Lung (tissue), 17 donors: ENCODE measurements at places on chromosomes 13 and 19. TPM values are rescaled to one million over a fixed set of nuclear protein-coding genes. Genes with fewer than 3 reads are reported as not detected.

C13orf42 gene
- total RNA-seq = not detected

ZNF45 gene
- 20.6 TPM for total RNA-seq

ZSCAN4 gene
- total RNA-seq = 0.21 TPM

C19orf33 gene
- 32.0 TPM for total RNA-seq

USHBP1 gene
- 12.3 TPM for total RNA-seq

UBE2L5 gene
- total RNA-seq = not detected

CALR3 gene
- total RNA-seq = not detected

ZNF677 gene
- 12.6 TPM for total RNA-seq

DNA sequence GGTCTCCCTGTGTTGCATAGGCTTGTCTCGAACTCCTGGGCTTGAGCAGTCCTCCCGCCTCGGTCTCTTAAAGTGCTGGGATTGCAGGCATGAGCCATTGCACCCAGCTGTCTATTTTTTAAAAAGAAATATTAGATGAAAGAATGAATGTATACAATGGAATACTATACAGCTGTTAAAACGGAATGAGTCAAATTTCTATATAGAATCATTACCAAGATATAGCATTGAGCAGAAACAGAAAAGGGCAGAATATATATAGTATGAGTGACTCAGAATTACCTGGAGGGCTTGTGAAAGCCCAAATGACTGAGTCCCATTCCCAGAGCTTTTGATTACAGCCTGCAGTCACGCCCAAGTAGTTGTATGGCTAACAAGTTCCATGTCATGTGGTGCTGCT, 4.4 kb downstream of the DACT3 start:
- no peak overlapping the region for H3K27ac ChIP-seq
- no peaks in the 10 kb centered on the region for H3K36me3 ChIP-seq
- no peaks in the 10 kb centered on the region for H3K27me3 ChIP-seq
- H3K4me1 ChIP-seq = peaks cover 3% of the 10 kb centered on the region
- DNase-seq = no peak

- no peak overlapping the region for H3K27ac ChIP-seq
- no peak overlapping the region for H3K4me3 ChIP-seq
- H3K4me1 ChIP-seq = no peaks in the 10 kb centered on the region
These were observed 7.7 kb downstream of the DZIP1 start for GRCh38 chr13:95636853-95637252.

- H3K27me3 ChIP-seq = no peaks in the 10 kb centered on the region
- H3K27ac ChIP-seq = no peak overlapping the region
- H3K4me1 ChIP-seq = no peaks in the 10 kb centered on the region
- DNase-seq = no peak
- no peaks in the 10 kb centered on the region for H3K36me3 ChIP-seq
These were observed 617.2 kb downstream of the PCDH9 start for GRCh38 chr13:66612983-66613382.

DNA sequence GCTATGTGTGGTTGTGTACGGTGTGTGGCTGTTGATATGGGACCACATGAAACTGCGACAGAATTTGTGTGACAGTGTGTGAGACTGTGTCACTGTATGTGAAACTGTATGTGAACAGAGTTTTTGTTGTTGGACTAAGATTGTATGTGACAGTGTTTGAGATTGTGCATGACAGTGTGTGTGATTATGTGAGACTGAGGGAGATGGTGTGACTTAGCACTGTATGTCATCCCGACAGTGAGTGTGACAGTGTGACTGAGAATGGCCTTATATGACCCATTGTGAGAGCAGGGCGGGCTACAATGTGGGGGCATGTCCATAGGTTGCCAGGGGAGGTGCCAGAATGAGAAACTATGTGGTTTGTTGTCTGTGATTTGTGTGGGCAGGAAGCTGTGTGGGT, 930 bp downstream of the ZNF583 start:
- no peak for DNase-seq
- no peaks in the 10 kb centered on the region for H3K27me3 ChIP-seq
- H3K4me3 ChIP-seq = peak overlapping the region; percentile 96

DNA sequence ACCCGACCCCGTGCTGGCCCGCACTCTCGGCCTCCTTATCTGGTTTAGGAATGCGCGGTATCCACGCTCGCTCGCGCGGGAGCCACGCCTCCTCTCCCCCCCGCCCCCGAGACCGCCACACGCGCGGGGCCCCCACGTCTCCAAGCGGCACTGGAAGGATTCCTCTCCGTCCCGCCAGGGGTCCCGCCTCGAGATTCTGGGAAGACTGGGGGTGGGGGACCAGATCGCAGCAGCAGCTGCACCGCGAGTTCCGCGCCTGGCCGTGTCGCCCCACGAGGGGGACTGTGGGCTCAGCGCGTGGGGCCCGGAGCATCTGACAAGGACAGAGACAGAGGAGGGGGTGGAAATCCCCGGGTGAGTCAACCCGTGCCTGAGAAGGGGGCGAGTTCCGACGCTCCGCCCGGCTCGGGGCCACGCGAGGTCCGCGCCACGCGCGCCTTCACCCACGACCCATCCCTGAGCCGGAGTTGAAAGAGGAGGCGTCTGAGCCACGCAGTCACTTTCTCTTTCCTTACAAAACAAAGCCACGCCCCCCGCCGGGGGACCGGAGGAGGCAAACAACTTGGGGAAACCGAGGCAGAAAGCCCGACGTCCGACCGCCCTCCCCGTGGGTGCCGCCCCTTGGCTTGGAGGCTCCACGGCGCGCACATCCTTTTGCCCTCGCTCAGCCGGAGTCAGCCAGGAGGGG, 814 bp downstream of the S1PR2 start:
- DNase-seq = peak; percentile 89
- H3K4me3 ChIP-seq = peak overlapping the region; percentile 77
- H3K27ac ChIP-seq = peak overlapping the region; percentile 92
- peaks cover 54% of the 10 kb centered on the region for H3K4me1 ChIP-seq

DNA sequence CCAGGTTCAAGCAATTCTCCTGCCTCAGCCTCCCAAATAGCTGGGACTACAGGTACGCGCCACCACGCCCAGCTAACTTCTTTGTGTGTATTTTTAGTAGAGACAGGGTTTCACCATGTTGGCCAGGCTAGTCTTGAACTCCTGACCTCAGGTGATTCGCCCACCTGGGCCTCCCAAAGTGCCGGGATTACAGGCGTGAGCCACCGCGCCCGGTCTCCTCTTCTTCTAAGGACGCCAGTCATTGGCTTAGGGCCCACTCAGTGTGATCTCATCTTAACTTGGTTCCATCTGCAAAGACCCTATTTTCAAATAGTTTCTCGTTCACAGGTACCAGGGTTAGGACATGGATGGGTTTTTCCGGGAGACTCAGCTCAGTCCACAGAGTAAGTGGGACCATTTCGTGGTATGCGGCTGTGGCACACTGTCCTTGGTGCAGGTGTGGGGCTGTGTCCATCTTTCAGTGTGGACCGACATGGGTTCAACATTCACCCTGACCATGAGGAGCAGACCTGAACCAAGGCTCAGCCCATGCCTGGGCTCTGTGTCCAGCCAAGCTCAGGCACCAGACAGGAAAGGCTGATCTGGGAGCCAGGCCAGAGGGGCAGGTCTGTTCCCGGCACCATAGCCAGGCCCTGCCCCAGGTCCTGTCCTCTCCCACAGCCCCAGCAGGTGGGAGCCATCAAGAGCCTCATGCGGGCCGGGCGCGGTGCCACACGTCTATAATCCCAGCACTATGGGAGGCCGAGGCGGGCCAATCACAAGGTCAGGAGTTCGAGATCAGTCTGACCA, 2.8 kb upstream of the MKNK2 start:
- no peaks in the 10 kb centered on the region for H3K36me3 ChIP-seq
- H3K27me3 ChIP-seq = no peaks in the 10 kb centered on the region
- peaks cover 44% of the 10 kb centered on the region for H3K4me1 ChIP-seq

DNA sequence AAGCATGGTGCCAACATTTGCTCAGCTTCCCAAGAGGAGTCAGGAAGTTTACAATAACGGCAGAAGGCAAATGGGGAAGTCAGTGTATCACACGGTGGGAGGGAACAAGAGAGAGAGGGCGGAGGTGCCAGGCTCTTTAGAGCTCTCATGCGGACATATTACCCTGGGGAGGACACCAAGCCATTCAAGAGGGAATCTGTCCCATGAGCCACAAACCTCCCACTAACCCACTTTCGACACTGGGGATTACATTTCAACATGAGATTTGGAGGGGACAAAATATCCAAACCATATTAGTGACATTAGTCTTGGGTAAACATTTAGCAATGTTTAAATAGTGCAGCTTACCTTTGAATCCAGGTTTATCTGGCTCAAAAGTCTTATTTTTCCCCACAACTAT, 69.9 kb downstream of the SLAIN1 start:
- no peaks in the 10 kb centered on the region for H3K36me3 ChIP-seq
- DNase-seq = no peak
- H3K4me3 ChIP-seq = no peak overlapping the region
- H3K27me3 ChIP-seq = no peaks in the 10 kb centered on the region
- no peak overlapping the region for H3K27ac ChIP-seq

GRCh38 chr13:44117351-44117750, 237.6 kb downstream of the LACC1 start:
- no peaks in the 10 kb centered on the region for H3K36me3 ChIP-seq
- no peak for DNase-seq
- peak overlapping the region; percentile 76 for H3K27ac ChIP-seq
- no peaks in the 10 kb centered on the region for H3K27me3 ChIP-seq
- H3K4me1 ChIP-seq = peaks cover 19% of the 10 kb centered on the region
- no peak overlapping the region for H3K4me3 ChIP-seq

- no peaks in the 10 kb centered on the region for H3K4me1 ChIP-seq
- no peaks in the 10 kb centered on the region for H3K36me3 ChIP-seq
- no peak overlapping the region for H3K4me3 ChIP-seq
- H3K27ac ChIP-seq = no peak overlapping the region
- no peaks in the 10 kb centered on the region for H3K27me3 ChIP-seq
- no peak for DNase-seq
These were observed 675 bp upstream of the PGPEP1 start for GRCh38 chr19:18339723-18340122.

DNA sequence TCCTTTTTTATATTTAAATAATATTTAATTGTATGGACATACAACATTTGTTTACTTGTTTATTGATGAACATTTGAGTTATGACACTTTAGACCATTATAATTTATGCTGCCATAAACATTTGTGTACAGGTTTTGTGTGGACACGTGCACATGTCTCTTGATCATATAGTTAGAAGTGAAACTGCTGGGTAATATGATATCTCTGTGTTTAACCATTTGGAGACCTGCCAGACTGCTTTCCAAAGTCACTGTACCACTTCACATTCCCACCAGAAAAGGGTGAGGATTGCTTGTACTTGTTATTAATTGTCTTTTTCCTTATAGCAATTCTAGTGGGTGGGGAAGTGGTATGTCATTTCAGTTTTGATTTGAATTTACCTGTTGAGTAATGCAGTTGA, 145.6 kb upstream of the KLHL1 start:
- no peaks in the 10 kb centered on the region for H3K4me1 ChIP-seq
- peak; percentile 20 for DNase-seq
- H3K27me3 ChIP-seq = no peaks in the 10 kb centered on the region
- H3K36me3 ChIP-seq = no peaks in the 10 kb centered on the region
- H3K27ac ChIP-seq = no peak overlapping the region

DNA sequence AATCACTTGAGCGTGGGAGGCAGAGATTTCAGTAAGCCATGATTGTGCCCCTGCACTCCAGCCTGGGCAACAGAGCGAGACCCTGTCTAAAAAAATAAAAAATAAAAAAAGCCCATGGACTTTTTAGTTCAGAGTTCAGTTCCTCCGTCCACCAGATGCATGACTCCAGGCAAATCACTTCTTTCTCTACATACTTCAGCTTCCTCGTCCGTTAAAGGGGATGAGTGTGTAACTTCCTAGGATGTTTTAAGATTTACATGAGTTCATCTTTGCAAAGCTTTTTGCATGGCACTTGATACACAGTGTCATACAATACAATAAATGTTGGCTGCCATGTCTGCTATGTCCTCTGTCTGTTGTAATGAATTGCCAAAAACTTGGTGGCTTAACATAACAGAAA, 10.0 kb upstream of the FFAR2 start:
- H3K4me1 ChIP-seq = peaks cover 21% of the 10 kb centered on the region
- no peaks in the 10 kb centered on the region for H3K36me3 ChIP-seq
- no peaks in the 10 kb centered on the region for H3K27me3 ChIP-seq

GRCh38 chr19:4583961-4584669, 24.6 kb upstream of the SEMA6B start:
- H3K4me1 ChIP-seq = no peaks in the 10 kb centered on the region
- no peak overlapping the region for H3K27ac ChIP-seq
- H3K36me3 ChIP-seq = no peaks in the 10 kb centered on the region
- H3K27me3 ChIP-seq = peaks cover 32% of the 10 kb centered on the region

- H3K4me1 ChIP-seq = peaks cover 6% of the 10 kb centered on the region
- peaks cover 3% of the 10 kb centered on the region for H3K36me3 ChIP-seq
- DNase-seq = no peak
- H3K27me3 ChIP-seq = no peaks in the 10 kb centered on the region
- no peak overlapping the region for H3K4me3 ChIP-seq
- H3K27ac ChIP-seq = peak overlapping the region; percentile 15
These were observed 20.1 kb downstream of the GPR18 start for GRCh38 chr13:99237981-99238662.

DNA sequence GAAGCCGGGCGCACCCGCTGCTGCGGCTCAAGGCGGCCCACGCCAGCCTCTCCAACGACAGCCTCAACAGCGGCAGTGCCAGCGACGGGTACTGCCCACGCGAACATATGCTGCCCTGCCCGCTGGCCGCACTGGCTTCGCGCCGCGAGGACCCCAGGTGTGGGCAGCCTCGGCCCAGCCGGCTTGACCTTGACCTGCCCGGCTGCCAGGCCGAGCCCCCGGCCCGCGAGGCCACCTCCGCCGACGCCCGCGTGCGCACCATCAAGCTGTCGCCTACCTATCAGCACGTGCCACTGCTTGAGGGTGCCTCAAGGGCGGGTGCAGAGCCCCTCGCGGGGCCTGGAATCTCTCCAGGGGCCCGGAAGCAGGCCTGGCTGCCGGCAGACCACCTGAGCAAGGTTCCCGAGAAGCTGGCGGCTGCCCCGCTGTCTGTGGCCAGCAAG, 13.0 kb downstream of the C19orf25 start:
- H3K36me3 ChIP-seq = peaks cover under 1% of the 10 kb centered on the region
- H3K27ac ChIP-seq = no peak overlapping the region
- no peak for DNase-seq
- peaks cover 9% of the 10 kb centered on the region for H3K4me1 ChIP-seq
- peaks cover 16% of the 10 kb centered on the region for H3K27me3 ChIP-seq

DNA sequence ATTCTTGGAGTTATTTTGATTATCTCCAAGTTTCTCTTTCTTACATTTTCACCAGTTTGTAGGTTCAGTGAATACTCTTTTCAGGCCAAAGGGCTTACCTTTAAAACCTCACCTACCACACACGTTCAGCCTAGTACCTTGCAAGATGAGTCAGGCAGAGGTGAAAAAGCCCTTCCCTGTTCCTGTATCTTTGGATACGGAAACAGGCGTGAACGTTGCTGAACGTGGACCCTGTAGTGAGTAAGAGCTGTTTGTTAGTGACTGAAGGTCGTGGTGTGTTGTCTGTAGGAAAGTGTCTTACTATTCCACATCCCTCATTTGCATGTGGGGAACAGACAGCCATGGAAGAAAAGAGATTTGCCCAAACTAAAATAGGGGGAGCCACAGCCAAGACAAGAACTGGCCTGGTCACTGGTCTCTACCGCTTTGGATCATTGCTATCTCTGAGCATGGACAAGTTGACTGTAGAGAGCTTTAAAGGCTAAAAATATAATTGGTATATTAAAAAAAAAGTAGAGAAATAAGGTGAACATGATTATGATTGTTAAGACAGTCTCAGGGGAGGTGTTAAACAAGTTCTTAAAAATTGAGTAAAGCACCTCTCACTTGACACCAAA, 3.5 kb downstream of the CEBPG start:
- peak overlapping the region; percentile 83 for H3K27ac ChIP-seq
- peaks cover 19% of the 10 kb centered on the region for H3K4me1 ChIP-seq
- no peaks in the 10 kb centered on the region for H3K27me3 ChIP-seq
- no peak for DNase-seq
- no peak overlapping the region for H3K4me3 ChIP-seq

- no peaks in the 10 kb centered on the region for H3K36me3 ChIP-seq
- no peak overlapping the region for H3K4me3 ChIP-seq
- no peaks in the 10 kb centered on the region for H3K4me1 ChIP-seq
- H3K27ac ChIP-seq = no peak overlapping the region
These were observed 229.8 kb downstream of the KLF5 start for GRCh38 chr13:73288596-73288995.
